Activated T-helper 1 cell treated with anti-CD3 and anti-CD28 coated beads, Interleukin-12 subunit alpha, Interleukin-12 subunit beta, Interleukin-2, Interleukin-4 antibody, amounts not matched to agents 30 ng/mL and 10 ng/mL and 1 ng/mL, durations not matched to agents 14 hours and 24 hours and 36 hours (primary cell): ENCODE measurements at places on chromosomes 1 and 21.
A peak's percentile ranks its signal among the peaks of the same experiment; 100 is the strongest.

DNA sequence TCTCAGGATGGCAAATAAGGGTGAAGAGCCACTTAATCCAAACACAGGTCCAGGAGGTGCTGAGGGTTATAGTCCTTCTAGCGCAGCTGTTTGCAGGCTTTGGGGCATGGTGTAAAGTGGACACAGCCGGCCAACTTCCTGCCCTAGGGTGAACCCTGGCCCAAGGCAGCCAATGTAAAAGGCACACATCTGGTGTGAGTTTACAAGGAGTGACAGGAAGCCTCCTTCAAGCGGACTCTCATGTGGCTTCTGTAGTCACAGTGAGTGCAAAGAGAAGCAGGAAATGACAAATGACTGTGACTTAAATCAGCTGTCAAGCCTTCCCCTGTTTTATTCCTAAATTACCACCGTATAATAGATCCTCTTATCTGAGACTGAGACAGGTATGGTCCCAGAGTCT lies 213.0 kb downstream of the CRB1 start:
- peaks cover 14% of the 10 kb centered on the region for H3K4me1 ChIP-seq
- H3K27ac ChIP-seq, result no peak overlapping the region
- H3K4me3 ChIP-seq, result no peak overlapping the region
- H3K27me3 ChIP-seq, result peaks cover 3% of the 10 kb centered on the region

DNA sequence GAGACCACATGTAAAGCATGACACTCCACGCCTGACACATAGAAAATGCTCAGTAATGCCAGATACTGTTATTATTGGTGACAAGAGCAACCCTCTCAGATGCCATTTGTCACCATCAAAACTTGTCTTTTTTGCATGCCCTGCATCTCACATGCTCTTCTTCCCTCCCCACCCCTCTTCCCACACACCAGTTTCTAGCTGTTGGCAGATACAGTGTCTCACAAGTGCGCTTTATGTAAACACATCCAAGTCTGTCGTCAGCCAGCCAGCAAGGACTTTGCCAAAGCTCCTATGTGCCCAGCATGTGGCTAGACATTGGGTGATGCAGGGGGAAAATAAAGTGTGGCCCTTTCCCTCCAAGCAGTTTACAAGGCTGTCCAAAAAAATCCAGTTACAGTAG lies 44.9 kb upstream of the EPHA8 start:
- H3K36me3 ChIP-seq, result peaks cover 39% of the 10 kb centered on the region
- no peak overlapping the region for H3K4me3 ChIP-seq
- DNase-seq, result no peak
- no peak overlapping the region for H3K27ac ChIP-seq
- no peaks in the 10 kb centered on the region for H3K27me3 ChIP-seq
- no peaks in the 10 kb centered on the region for H3K4me1 ChIP-seq

DNA sequence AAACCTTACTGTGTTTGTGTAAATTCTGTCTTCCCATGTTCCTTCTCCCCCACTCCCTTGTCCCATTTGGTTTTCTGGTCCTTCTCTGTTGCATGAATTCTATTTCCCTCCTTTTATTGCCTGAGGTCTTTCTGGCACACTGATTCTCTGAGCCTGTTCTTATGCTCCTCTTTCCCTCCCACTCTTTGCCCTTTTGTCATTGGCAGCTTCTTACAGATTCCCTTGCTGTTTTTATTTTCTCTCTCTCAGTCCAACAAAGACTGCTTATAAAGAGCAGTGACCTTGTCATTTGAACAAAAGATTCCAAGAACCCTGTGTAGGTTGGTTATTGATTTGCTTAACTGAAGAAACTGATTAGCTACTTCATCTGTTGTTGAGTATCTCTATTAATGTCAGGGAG lies 49.7 kb downstream of the GPR52 start:
- H3K4me1 ChIP-seq, result no peaks in the 10 kb centered on the region
- H3K4me3 ChIP-seq, result no peak overlapping the region
- no peaks in the 10 kb centered on the region for H3K27me3 ChIP-seq
- no peak for DNase-seq

DNA sequence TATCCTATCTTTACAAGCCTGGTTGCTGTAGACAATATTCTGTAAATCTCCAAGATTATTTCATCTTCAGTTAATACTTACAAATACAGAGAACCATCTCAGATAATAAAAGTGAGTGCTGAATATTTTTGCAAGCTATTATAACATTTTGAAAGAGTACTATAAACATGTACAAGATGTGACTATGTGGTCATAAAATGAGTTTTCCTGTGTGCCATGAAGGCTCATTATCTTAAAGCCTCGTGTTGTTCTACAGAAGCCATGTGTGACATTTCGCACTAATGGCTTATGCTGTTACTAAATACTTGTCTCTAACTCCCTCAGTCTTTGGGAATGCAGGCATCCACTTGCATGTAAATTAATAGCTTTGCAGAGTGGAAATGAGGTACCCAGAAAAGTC lies 48.3 kb downstream of the SAMSN1 start:
- peaks cover 42% of the 10 kb centered on the region for H3K4me1 ChIP-seq
- H3K36me3 ChIP-seq, result peaks cover 77% of the 10 kb centered on the region
- no peak overlapping the region for H3K27ac ChIP-seq
- DNase-seq, result no peak
- H3K4me3 ChIP-seq, result no peak overlapping the region
- H3K27me3 ChIP-seq, result no peaks in the 10 kb centered on the region

DNA sequence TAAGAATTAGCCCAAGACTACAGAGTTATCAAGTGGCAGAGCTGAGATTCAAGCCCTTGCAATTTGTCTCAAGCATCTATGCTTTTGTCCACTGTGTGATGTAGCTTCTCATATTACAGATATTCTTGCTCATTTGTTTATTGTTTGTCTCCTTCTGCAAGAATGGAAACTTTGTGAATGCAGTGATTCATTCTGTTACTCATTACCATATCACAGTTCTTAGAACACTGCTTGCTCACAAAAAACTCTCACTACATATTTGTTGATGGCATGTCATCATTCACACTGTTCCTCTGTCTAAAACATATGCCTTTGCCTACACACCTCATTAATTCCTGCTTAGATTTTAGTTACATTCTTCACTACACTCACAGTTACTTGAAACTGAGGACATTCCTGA lies 1198.9 kb downstream of the PLA2G4A start:
- H3K4me3 ChIP-seq, result no peak overlapping the region
- no peak overlapping the region for H3K27ac ChIP-seq
- DNase-seq, result no peak
- H3K36me3 ChIP-seq, result no peaks in the 10 kb centered on the region
- H3K27me3 ChIP-seq, result no peaks in the 10 kb centered on the region

GRCh38 chr21:34113842-34114241 lies 40.5 kb downstream of the MRPS6 start:
- H3K27ac ChIP-seq, result no peak overlapping the region
- H3K4me3 ChIP-seq, result no peak overlapping the region
- no peak for DNase-seq
- peaks cover 55% of the 10 kb centered on the region for H3K36me3 ChIP-seq
- peaks cover 45% of the 10 kb centered on the region for H3K4me1 ChIP-seq

DNA sequence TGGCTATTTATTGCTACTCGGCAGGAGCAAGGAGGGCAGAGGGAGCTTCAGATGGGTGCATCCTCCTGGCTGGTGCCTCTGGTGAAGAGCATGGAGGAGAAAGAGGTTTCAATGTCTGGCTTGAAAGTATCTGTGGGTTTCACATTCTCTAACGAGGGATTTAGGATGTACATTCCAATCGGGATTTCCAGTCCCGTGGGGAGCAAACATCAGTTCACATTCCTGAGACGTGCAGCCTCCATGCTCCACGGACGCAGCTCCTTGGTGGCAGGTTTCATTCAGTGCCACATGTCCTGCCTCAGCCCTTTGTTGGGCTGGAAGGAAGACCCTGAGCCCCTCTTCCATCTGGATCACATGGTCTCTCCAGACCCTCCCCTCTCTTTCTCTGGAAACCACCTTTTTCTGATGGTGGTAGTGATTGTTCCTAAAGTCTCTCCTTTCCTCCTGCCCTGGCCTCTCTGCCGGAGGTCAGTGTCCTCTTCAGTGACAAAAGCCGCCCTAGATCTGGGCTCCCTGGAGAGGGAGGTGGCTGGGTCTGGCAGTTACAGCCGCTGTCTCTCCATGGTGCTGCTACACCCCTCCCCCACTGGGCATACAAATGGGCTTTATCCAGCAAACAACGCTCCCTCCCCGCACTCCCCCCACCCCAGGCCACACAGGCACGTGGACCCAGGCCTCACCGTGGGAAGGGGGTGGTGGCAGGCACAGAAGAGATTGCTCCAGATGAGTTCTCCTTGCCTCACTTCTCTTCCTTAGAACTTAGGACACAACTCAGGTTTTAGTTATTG lies 826 bp upstream of the CA14 start:
- H3K4me3 ChIP-seq, result no peak overlapping the region
- no peak overlapping the region for H3K27ac ChIP-seq
- H3K27me3 ChIP-seq, result peaks cover 51% of the 10 kb centered on the region
- no peaks in the 10 kb centered on the region for H3K36me3 ChIP-seq
- no peak for DNase-seq
- H3K4me1 ChIP-seq, result peaks cover 19% of the 10 kb centered on the region

DNA sequence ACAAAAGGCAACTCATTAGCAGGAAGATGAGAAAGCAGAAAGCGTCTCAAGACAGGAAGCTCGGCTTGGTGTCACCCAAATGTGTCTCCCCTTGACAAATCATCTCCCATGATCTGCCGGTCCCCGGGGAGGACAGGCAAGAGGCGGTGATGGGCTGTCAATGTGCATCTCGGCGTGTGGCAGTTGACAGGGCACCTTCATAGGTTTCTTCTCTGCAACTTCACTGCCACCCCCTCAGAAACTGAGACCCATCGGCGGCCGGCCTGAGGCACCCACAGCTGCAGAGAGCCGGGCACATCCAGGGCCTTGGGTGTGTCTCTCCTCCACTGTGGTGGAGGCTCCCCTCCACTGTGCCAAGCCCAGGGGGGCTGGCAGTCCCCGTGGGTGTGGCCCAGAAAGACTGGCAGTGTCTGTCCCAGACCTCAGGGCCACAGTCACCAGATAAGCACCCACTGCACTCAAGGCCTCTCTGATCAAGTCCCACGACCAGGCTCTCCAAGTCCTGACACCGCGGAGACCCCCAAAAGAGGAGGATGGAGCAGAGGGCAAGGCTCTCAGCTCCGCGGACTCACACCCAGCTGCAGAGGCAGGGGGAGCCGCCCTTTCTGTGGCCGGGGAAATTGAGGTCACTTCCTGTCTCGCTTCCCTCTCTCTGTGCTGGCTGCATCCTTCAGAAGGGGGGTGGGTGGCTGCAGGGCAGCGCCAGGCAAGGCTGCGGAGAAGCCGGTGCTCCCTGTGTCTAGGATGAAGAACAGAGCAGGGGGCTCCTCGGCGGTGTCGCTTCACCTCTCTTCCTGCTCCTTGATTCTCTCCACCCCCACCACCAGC lies 39.6 kb upstream of the LBR start:
- H3K36me3 ChIP-seq, result peaks cover 3% of the 10 kb centered on the region
- no peaks in the 10 kb centered on the region for H3K27me3 ChIP-seq
- H3K4me3 ChIP-seq, result peak overlapping the region; percentile 92
- H3K4me1 ChIP-seq, result peaks cover 45% of the 10 kb centered on the region

DNA sequence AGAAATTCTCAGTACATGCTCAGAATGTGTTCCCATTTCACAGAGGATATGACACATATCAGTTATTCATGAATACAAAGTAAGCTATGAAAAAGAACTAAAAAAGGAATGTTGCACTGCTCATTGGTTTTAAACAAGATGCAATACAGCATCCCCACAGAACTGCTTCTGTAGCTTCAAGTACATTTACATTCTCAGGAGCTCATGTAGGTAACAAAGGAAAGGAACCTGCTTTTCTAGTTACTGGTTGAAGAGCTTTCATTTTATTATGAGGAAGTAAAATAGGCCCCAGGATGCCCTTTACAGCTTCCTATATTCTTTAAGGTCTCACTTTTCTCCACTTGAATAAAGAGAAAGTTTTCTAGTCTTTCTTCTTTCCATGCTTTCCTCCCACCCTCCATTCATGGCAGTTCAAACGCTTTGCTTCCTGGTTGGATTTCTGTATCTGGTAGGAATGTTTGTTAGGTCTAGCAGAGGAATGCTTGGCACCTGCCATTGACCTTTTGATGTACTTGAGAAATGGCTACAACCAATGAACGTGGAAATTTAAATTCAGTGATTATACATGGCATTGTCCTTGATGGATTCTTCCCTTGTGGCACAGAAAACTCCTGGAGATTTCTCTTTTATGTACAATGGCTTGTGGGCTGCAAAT lies 27.1 kb upstream of the KCNK2 start:
- no peaks in the 10 kb centered on the region for H3K36me3 ChIP-seq
- DNase-seq, result no peak
- H3K27ac ChIP-seq, result no peak overlapping the region
- no peak overlapping the region for H3K4me3 ChIP-seq

DNA sequence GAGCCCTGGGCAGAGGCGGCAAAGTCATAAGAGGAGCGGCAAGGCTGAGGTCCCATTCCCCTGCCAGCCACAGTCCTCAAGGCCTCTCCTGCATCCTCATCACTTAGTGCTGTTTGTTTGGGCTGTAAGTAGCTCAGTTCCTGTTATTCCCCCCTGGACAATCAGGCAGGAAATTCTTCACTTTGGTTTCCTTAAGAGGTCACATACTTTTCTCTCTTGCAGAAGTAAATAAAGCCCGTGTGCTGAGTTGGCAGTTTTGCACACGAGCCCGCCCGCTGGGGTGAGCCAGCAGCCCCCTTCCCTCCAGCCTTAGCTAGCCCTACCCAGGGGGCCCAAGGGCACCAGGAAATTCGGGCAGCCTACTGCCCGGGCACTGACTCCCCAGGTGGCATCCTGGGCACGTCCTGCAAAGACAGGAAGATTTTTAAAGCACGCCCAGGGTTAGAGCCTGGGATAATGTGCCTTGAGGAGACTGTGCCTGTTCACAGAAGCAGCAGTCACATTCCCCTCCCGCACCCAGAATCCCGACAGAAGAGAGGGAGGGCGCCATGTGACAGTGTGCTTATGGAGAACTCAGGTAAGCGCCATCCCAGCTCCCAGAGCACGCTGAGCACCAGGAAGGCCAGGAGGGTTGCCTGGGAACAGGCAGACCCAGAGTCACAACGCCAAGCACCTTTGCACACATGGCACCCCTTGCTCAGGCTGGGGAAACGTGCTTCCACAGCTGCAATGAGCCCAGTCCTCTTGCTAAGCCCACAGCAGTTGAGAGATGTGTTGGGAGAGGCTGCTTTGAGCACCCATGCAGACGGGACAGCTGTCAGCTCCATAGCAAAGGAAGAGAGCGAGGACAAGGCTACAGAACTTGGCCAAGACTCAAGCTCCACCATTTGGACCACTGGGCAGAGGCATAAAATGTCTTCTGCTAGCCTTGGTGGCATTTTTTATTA lies 144.5 kb upstream of the TMEM51 start:
- H3K4me1 ChIP-seq, result no peaks in the 10 kb centered on the region
- H3K27me3 ChIP-seq, result peaks cover 5% of the 10 kb centered on the region
- no peak overlapping the region for H3K27ac ChIP-seq
- no peak overlapping the region for H3K4me3 ChIP-seq

GRCh38 chr1:229547542-229547941 lies 11.0 kb downstream of the ABCB10 start:
- peaks cover 52% of the 10 kb centered on the region for H3K4me1 ChIP-seq
- DNase-seq, result no peak
- peaks cover 2% of the 10 kb centered on the region for H3K27me3 ChIP-seq
- peaks cover 48% of the 10 kb centered on the region for H3K36me3 ChIP-seq
